ENCODE measurements at places on chromosomes 2 and 18. TPM values are rescaled to one million over a fixed set of nuclear protein-coding genes. Genes with fewer than 3 reads are reported as not detected.

The CD207 gene
- not detected for total RNA-seq

The DCDC2C gene
- not detected for total RNA-seq

The TMEM182 gene
- total RNA-seq = 12.9 TPM

The SKOR2 gene
- total RNA-seq = not detected

The ALLC gene
- not detected for total RNA-seq

The THSD7B gene
- total RNA-seq = not detected

The LHCGR gene
- total RNA-seq = not detected

The GALNT13 gene
- 3.6 TPM for total RNA-seq

The EHBP1 gene
- 100 TPM for total RNA-seq

The KLF11 gene
- 10.9 TPM for total RNA-seq

The TXNDC2 gene
- 0.11 TPM for total RNA-seq

The IL36B gene
- not detected for total RNA-seq

The PDCL3 gene
- total RNA-seq = 23.5 TPM
